ENCODE measurements at places on chromosomes 1 and 21. TPM values are rescaled to one million over a fixed set of nuclear protein-coding genes. Genes with fewer than 3 reads are reported as not detected.

PKN2 gene
- total RNA-seq, result 33.7 TPM

DNA sequence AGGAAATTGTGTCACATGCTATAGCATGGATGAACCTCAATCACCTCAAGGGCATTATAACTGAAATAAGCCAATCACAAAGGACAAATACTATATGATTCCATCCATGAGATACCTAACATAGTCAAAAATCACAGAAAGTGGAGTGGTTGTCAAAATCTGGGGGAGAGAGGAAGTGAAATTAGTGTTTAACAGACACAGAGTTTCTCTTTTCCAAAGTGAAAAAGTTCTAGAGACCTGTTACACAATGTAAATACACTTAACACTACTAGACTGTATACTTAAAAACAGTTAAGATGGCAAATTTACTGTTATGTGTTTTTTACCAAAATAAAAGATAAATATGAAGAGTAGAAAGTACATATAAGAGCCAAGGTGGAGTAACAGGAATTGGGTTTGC lies 31.8 kb downstream of the ZNF644 start:
- H3K4me3 ChIP-seq, result no peak overlapping the region
- no peaks in the 10 kb centered on the region for H3K36me3 ChIP-seq
- no peak for DNase-seq
- peaks cover 3% of the 10 kb centered on the region for H3K4me1 ChIP-seq
- no peaks in the 10 kb centered on the region for H3K27me3 ChIP-seq
- H3K27ac ChIP-seq, result no peak overlapping the region

DNA sequence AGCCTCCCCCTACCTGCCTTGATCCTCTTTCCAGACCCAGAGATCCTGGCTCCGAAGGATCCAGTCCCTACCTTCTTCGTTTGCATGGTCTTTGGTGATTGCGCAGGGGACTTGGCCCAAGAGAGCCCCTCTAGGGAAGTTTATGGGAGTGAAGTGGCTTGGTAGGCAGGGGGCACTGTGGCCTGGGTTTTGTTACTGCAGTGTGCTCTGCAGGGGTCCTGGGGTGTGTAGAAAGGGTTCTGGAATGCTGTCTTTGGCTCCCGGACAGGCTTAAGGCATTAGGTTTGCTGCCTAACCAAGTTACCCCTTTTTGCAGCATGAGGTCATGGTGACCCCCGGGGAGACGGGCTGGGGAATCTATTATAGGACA lies 3.8 kb downstream of the ATP8B2 start:
- no peaks in the 10 kb centered on the region for H3K27me3 ChIP-seq
- H3K36me3 ChIP-seq, result peaks cover 37% of the 10 kb centered on the region
- peak overlapping the region; percentile 76 for H3K4me3 ChIP-seq
- no peak for DNase-seq
- peak overlapping the region; percentile 75 for H3K27ac ChIP-seq

DNA sequence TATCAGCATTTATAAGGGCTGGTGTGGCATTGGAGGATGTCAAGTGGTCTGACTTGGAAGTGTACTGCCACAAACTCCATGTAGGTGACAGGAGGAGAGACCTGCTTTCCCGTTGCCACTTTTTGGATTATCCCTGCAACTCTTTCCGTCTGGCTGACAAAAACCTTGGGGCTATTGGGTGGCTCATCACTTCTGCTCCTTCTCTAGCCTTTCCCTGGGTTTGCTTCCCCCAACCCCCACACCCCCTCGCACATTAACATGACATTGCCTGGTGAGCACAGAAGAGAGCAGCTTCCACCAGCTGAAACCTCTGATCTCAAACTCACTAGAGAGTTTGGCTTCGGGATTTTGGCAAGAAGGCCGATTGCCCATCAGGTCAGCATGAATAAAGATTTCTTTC lies 39.2 kb downstream of the PROX1 start:
- no peak for DNase-seq
- peaks cover 2% of the 10 kb centered on the region for H3K27me3 ChIP-seq
- H3K4me3 ChIP-seq, result no peak overlapping the region
- H3K36me3 ChIP-seq, result no peaks in the 10 kb centered on the region
- no peaks in the 10 kb centered on the region for H3K4me1 ChIP-seq

- no peak for DNase-seq
- H3K27me3 ChIP-seq, result no peaks in the 10 kb centered on the region
- H3K36me3 ChIP-seq, result no peaks in the 10 kb centered on the region
- H3K4me1 ChIP-seq, result peaks cover 5% of the 10 kb centered on the region
These were observed 2.4 kb downstream of the ELAPOR1 start for GRCh38 chr1:109116286-109116685.

FCRL6 gene
- 5.8 TPM for total RNA-seq

MPZ gene
- total RNA-seq, result 7.9 TPM

GRCh38 chr1:94551449-94551848 lies 9.9 kb upstream of the F3 start:
- H3K4me3 ChIP-seq, result no peak overlapping the region
- no peak for DNase-seq
- no peak overlapping the region for H3K27ac ChIP-seq
- no peaks in the 10 kb centered on the region for H3K27me3 ChIP-seq
- H3K4me1 ChIP-seq, result no peaks in the 10 kb centered on the region

GRCh38 chr21:46181436-46181835 lies 2.8 kb downstream of the SPATC1L start:
- H3K27ac ChIP-seq, result no peak overlapping the region
- peaks cover 4% of the 10 kb centered on the region for H3K36me3 ChIP-seq
- no peak for DNase-seq
- H3K27me3 ChIP-seq, result peaks cover 24% of the 10 kb centered on the region
- no peak overlapping the region for H3K4me3 ChIP-seq

GRCh38 chr21:16570856-16571255 lies 841.1 kb downstream of the USP25 start:
- no peak overlapping the region for H3K4me3 ChIP-seq
- H3K4me1 ChIP-seq, result no peaks in the 10 kb centered on the region
- H3K27me3 ChIP-seq, result no peaks in the 10 kb centered on the region
- no peak for DNase-seq
- H3K36me3 ChIP-seq, result no peaks in the 10 kb centered on the region

POGK gene
- 26.2 TPM for total RNA-seq

DNA sequence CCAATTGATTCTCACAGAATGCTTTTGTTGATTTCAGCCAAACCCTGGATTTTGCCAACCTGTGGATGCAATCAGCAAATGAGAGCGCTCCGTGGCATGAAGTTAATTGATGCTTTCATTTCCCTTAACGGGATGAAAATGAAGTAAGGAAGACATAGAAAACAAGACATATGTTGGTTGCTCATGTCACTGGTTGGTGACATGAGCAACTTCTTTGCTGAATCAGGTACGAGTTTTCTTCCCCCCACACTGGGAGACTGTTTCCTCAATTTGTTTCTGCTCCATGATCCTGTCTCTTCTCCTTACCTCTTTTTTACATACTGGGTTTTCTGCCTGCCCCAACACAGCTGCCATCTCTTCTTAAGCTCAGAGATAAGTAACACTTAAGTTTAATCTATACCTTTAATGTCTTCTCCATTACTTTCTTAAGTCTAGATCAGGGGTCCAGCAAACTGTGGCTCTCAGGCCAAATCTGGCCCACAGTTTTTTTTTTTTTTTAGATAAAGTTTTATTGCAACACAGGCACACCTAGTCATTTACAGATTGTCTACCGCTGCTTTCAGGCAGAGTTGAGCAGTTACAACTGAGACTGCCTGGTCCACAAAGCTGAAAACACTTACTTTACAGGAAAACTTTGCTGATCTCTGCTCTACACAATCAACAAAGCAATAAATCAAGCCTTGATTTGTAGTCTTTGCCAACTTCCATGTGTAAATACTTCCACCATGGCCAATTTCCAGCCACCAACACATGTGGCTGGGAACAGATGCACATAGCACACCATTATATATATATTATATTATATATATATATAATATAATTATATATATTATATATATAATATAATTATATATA lies 13.3 kb downstream of the GPR157 start:
- no peaks in the 10 kb centered on the region for H3K4me1 ChIP-seq
- H3K4me3 ChIP-seq, result no peak overlapping the region
- H3K27ac ChIP-seq, result no peak overlapping the region
- H3K36me3 ChIP-seq, result no peaks in the 10 kb centered on the region

GRCh38 chr21:33059380-33059841 lies 10.5 kb upstream of the OLIG1 start:
- H3K4me1 ChIP-seq, result no peaks in the 10 kb centered on the region
- DNase-seq, result no peak
- H3K36me3 ChIP-seq, result no peaks in the 10 kb centered on the region
- H3K4me3 ChIP-seq, result no peak overlapping the region

DNA sequence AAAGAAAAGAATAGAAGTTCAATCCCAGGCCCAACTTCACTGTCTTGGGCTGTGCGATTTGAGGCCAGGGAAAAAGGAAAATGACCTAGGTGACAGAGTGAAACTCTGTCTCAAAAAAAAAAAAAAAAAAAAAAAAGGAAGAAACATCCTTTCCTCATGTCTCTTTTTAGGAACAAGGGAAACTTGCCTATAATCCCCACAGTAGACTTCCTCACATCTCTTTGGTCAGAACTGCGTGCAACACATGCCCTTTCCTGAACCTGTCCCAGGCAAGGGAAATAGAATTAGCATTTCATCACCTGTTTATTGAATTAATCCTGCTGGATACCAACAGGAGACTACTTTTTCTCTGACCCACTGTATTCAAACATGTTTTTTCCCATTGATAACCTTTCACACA lies 2.3 kb downstream of the DCST1 start:
- H3K36me3 ChIP-seq, result no peaks in the 10 kb centered on the region
- H3K4me1 ChIP-seq, result no peaks in the 10 kb centered on the region
- H3K4me3 ChIP-seq, result no peak overlapping the region

- H3K27ac ChIP-seq, result no peak overlapping the region
- no peaks in the 10 kb centered on the region for H3K27me3 ChIP-seq
- no peak overlapping the region for H3K4me3 ChIP-seq
- no peaks in the 10 kb centered on the region for H3K4me1 ChIP-seq
- DNase-seq, result no peak
These were observed 32.5 kb downstream of the DHCR24 start for GRCh38 chr1:54854381-54855020.

DNA sequence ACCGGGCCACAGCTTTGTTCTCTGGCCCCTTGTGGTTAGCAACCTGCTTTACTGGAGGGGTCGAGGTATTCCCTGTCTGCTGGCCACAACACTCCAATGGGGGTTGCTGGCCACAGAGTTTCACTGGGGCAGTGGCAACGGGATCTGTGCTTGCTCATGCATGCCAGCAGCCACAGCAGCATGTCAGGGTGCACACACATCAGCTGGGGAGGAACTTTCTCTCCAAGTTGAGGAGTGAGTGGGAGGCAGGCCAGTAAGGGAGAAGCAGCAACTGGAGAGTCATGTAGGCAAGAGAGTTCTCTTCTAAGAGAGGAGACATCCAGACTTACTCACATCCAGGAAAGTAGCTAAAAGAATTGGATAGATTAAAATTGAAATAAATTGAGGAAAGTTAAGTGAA lies 38.0 kb downstream of the SAMD13 start:
- H3K4me1 ChIP-seq, result no peaks in the 10 kb centered on the region
- DNase-seq, result no peak
- no peak overlapping the region for H3K27ac ChIP-seq
- H3K4me3 ChIP-seq, result no peak overlapping the region
- no peaks in the 10 kb centered on the region for H3K36me3 ChIP-seq

- peaks cover under 1% of the 10 kb centered on the region for H3K36me3 ChIP-seq
- H3K27ac ChIP-seq, result no peak overlapping the region
- H3K27me3 ChIP-seq, result no peaks in the 10 kb centered on the region
- no peak overlapping the region for H3K4me3 ChIP-seq
- DNase-seq, result no peak
These were observed 47.6 kb downstream of the TRIM11 start for GRCh38 chr1:228358764-228359612.

GRCh38 chr21:36945496-36946138 lies 20.9 kb downstream of the HLCS start:
- DNase-seq, result no peak
- H3K4me1 ChIP-seq, result no peaks in the 10 kb centered on the region
- H3K4me3 ChIP-seq, result no peak overlapping the region
- H3K27ac ChIP-seq, result no peak overlapping the region
- H3K27me3 ChIP-seq, result no peaks in the 10 kb centered on the region

- H3K27ac ChIP-seq, result no peak overlapping the region
- no peak for DNase-seq
- H3K36me3 ChIP-seq, result peaks cover 3% of the 10 kb centered on the region
- no peak overlapping the region for H3K4me3 ChIP-seq
These were observed 194.5 kb downstream of the HS2ST1 start for GRCh38 chr1:87108814-87109411.

DNA sequence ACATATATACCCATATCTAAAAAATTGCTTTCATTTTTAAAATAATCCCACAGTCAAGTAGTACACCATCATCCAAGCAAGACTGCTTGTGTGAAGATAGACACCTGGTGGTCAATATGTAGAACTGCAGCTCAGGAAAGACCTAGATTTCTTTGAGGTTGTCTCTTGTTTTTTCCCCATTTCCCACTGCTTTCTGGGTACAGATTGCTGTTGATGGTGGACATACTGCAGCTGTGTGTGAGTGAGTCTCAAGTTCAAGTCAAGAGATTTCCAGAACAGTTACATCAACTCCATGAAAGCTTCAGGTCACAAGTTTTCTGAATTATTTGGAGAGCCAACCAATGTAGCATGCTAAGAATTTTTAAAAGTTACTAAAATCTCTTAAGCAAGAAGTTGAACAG lies 306.4 kb downstream of the DUSP10 start:
- peaks cover 2% of the 10 kb centered on the region for H3K4me1 ChIP-seq
- no peak overlapping the region for H3K4me3 ChIP-seq
- DNase-seq, result no peak
- H3K36me3 ChIP-seq, result no peaks in the 10 kb centered on the region
- no peak overlapping the region for H3K27ac ChIP-seq

All from T-cell (primary cell).